Gastrocnemius medialis (tissue), 4 donors: ENCODE measurements at places on chromosomes 12 and 14.

DNA sequence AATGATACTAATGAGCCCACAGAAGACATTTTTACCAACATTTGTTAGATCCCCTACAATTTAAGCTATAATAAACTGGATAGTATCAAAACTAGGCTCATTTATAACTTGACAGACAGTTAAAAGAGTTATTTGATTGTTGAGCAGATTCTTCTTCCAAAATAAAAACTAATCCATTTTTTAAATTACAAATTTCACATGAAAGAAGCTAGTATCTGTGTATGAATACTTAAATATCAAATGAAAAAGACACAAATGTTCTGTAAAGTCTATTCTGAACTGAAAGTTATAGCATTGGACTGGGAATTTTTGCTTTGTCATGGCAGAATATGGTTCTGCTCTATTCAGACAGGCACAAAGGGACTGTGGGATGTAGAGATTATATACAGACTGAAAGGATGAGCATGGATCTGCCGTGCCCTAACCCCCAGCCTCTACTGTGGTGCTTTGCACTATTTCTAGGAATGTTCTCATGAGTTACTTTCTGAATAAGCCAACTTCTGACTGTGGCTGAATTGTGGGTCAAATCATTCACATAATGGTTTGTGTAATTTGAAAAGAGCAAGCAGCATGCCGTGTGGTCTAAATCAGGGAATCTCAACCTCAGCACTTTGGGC is 352.7 kb downstream of the KCNH5 start:
- no peak for DNase-seq

- no peak for DNase-seq
Measured at GRCh38 chr14:92516966-92517506, 3.5 kb downstream of the RIN3 start.

GRCh38 chr14:39668449-39668848 is 236.2 kb upstream of the FBXO33 start:
- no peak for DNase-seq

- DNase-seq = no peak
Measured at GRCh38 chr12:84572196-84572595, 340.4 kb downstream of the SLC6A15 start.

DNA sequence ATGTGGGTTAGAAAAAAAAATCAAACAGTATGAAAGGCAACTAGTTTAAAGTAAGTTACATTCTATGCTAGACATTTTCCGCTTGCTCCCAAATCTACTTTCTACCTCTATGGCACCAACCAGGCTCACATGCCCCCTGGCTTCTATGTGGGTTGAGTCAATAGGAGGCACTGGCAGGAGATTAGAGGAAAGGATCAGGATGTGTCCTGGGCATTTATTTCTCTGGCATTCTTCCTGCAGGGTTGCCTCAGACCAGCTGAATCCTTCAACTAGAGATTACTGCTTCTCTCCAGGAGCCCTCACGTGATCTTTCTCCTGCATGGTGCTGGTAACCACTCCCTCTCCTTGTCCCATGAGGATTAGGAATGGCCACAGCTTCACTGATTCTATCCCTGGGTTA is 14.9 kb upstream of the CCDC60 start:
- DNase-seq = peak; percentile 6

DNA sequence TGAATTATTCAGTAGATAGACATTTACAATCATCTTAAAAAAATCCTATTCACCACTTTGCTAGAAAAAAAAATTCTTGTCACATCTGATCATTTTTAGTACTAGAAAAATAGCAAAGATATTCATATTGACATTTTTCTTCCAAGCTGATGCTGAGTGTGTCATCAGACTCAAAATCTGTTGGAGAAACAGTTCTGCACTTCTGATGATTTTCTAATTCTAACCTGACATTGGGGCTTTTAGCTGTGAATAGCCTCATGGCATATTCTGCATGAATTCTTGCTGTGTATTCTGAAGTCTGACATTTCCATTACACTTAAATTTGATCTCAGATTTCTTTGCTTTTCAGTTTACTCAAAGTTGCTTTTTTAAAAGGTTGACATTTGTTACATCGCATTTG is 150.1 kb downstream of the PIK3C2G start:
- no peak for DNase-seq

- DNase-seq = no peak
Measured at GRCh38 chr14:63659726-63660125, 18.1 kb upstream of the WDR89 start.

DNA sequence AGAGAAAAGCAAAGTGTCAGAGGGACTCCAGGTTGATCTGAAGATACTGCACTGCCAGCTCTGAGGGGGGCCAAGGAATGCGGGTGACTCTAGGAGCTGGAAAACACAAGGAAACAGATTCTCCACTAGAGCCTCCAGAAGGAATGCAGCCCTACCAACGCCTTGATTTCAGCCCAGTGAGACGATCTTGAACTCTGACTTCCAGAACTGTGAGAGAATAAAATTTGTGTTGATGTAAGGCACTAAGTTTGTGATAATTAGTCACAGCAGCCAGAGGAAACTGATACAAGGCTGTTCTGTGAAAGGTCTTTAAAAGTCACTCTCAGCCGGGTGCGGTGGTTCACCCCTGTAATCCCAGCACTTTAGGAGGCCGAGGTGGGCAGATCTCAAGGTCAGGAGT is 34.2 kb downstream of the CKAP4 start:
- no peak for DNase-seq

- no peak for DNase-seq
Measured at GRCh38 chr12:121279507-121279915, 17.0 kb downstream of the CAMKK2 start.

DNA sequence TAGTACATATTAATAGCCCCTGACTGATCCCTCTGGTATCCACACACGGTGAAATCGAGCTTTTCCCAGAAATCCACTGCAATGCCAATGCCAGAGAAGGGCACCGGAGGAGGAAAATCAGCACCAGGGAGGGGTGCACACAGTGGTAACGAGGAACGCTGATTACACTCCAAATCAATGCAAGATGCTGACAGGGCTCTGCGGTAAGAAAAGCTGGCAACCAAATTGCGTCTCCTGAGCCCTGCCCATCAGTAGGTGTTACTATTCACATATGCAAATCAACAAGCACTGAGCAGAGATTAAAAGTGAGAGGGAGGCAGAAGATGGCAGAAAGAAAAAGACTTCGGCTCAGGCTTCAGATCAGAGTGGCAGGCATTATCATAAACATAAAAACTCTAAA is 159.1 kb downstream of the RPS29 start:
- no peak for DNase-seq

DNA sequence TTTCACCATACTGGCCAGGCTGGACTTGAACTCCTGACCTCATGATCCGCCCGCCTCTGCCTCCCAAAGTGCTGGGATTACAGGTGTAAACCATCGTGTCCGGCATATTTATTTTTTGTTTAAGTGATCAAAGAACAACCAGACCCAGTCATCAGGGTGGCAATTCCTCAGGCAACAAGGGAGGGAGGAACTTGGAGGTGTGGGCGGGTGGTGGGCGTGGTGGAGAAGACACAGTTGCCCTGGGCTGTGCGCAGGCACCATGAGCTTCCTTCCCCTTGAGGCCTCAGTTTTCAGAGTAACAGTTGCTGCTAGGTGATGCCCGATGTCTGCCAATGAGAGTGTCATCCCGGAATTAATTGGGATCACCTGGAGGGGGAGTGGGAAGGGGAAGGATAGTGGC is 191.7 kb downstream of the ALG10 start:
- DNase-seq = no peak

DNA sequence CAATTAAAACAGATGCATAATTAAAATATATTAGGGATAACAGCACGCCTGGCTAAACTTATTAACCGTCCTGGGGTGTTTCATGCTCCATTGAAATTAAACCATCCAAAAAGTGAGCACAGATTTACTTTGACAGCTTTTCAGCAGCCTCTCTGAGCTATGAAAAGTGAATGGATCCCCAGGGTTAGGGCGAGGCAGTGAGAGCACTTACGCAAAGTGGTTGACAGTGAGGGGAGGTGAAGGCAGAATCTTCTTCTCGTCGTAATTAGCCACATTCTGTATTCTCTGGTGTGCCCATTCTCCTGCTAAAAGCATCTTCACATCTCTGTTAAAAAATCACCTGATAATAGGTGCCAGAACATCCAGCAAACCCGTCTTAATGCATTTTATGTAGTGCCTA is 1.9 kb downstream of the TMTC2 start:
- no peak for DNase-seq

DNA sequence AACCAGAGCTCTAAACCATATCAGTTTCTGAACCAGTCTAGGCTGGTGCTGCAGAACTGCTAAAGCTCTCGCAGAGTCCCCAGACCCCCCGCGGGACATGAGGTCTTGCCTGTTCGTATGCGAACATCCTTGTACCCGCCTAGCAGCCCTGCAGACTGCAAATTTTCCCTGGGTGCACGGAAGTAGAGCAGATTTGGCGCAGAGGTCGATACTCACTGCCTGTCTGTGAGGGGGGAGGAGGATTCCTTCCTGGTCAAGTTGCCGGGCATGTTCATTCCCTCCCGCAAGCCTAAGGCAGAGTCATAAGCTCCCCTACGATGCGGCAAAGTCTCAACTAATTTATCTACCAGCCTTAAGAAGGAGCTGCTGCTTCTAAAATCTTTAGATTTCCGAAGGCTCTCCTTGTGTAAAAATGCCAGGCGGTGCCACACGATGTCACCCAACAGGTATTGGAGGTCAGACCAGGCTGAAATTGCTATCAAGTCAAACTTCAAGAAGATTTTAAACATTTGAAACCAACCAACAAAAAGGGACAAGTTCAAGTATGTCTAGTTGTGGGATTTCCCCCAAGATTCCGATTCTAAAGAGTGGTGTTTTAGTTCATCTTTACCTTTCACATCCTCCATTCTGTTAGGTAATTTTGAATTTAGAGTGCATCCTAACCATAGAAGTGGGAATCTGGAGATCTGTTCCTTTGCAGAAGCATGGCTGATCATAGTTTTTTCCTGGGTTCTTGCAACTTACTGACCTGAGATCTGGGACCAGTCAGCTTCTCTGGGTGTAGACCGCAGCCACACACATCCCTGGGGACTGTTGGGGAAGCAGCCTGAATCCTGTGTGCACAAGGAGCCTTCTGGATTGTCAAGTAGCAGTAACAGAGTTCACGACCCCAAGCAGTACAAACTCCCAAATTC is 1.6 kb upstream of the PAX9 start:
- no peak for DNase-seq

- DNase-seq = no peak
Measured at GRCh38 chr12:78115889-78116288, 285.2 kb downstream of the NAV3 start.

GRCh38 chr14:104547998-104548700 is 31.4 kb upstream of the C14orf180 start:
- no peak for DNase-seq

GRCh38 chr12:55915482-55915859 is 12.2 kb downstream of the PYM1 start:
- DNase-seq = no peak

DNA sequence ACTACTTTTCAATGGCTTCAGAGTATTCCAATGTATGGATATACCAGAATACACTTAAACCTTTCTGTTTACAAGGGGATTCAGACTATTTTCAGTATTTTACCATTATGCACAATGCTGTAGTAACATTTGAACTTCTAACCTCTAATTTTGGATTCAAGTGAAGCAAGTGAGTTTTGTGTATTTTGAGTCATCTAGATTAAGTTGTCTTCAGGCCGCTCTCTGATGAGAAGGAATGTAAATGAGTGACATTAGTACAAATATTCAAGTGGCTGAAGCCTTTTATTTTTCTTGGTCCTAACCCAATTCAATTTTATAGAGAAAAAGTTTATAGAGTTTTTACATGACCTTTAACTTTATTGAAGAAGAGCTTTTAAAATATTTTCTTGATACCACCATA is 125.6 kb downstream of the PDE3A start:
- no peak for DNase-seq

GRCh38 chr12:117144599-117144998 is 45.4 kb upstream of the TESC start:
- DNase-seq = no peak
